ENCODE measurements at places on chromosomes 16 and 17. TPM values are rescaled to one million over a fixed set of nuclear protein-coding genes. Genes with fewer than 3 reads are reported as not detected.

The CACNA1H gene
- total RNA-seq, result 330 TPM

The ENO3 gene
- total RNA-seq, result 4.4 TPM

The STAT3 gene
- total RNA-seq, result 253 TPM

The CCL23 gene
- 7.3 TPM for total RNA-seq

The SLC5A11 gene
- total RNA-seq, result 0.12 TPM

The TMEM238L gene
- total RNA-seq, result not detected

The ZNF423 gene
- total RNA-seq, result 7.0 TPM

The MYL11 gene
- total RNA-seq, result not detected

The HOXB7 gene
- 8.9 TPM for total RNA-seq

Data from gastroesophageal sphincter (tissue), 4 donors.